Esophagus muscularis mucosa (tissue), 4 donors: ENCODE measurements at places on chromosomes 5 and 9. TPM values are rescaled to one million over a fixed set of nuclear protein-coding genes. Genes with fewer than 3 reads are reported as not detected.

The C8G gene
- not detected for total RNA-seq

The CORO2A gene
- 0.42 TPM for total RNA-seq

DNA sequence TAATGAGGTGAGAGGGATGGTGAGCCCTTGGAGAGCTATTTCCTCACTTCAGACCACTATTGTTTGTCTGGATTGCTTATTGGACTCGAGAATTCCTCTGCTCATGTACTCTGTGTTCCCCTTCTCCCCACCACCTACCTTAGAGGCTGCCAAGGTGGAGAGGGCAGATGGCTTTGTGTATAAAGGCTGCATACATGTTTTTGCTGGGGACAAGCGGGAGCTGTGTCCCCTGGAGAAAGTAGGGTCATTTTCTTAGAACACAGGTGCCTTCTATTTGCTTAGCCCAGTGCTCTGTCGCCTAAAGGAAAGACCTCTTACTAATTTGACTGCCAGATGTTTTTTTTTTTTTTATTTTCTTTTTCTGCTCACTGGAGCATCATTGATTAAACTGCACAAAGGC lies 29.7 kb downstream of the RASGRF2 start:
- DNase-seq: no peak

- no peak for DNase-seq
These were observed 17.0 kb upstream of the NTNG2 start for GRCh38 chr9:132144708-132145365.

DNA sequence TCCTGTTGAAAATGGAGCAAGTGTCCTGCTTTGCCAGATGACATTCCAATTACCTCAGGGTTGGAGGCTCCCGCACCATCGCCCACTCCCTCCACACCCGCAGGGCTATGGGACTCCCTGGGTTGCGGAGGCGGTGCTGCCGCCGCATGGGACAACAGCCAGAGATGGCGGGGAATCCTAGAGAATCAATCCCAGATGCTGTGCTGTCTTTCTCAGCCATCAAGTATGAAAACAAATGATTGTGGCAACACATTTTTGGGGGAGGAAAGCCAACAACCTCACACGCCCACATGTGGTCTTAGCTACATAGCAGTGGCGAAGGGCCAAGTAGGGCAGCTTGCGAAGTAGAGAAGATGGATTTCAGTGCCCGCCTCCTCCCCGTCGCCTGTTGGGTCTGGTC lies 46.7 kb downstream of the IL31RA start:
- DNase-seq: no peak

DNA sequence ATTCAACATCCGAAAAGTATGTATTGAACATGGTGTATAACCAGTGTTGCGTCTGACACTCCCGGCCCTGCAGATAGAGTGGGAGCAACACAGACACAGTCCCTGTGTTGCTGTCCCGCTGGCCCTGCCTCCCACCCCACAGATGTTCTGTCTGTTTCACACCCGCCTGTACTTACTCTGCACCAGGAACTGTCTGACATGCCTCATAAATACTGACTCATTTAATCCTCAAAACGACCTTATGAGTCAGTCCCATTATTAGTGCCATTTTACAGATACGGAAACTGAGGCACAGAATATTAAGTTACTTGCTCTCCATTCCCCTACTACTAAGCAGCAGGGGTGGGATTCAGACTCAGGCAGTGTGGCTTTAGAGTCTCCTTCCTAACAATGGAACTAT lies 109.8 kb upstream of the NFIL3 start:
- DNase-seq: no peak

The MSMP gene
- 1.3 TPM for total RNA-seq

DNA sequence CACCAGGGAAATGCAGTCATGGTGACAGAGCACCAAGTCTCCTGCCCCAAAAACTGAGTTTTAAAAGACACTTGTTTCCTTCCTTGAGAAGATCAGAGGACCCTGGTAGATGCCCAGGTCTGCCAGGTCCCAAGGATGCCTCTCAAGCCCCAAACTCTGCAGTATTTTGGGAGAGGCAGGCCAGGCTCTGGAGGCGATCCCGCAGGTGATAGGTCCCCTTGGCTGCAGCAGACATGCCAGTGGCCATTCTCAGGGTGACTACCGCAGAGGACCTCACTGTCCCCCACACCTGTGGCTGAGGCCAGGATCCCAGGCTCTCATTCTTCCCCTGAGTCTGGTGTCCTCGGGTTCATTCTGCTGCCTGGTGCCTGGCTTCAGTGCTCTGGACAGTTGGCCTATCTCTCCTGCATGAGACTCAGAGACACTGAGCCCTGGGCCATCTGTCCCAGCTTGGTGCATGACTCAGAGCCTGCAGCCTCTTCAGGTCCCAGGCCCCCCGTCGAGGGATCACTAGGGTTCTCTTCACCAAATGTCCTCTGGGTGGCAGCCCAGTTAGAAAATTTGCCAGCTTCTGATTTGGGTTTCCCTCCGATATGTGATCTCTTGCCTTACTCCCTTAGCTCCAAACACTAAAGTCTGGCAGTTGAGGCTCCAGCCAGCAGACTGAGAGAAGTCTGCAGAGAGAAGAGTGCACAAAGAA lies 59.7 kb upstream of the GARNL3 start:
- DNase-seq: no peak

The GRM6 gene
- total RNA-seq: not detected

- DNase-seq: no peak
These were observed 269.1 kb downstream of the NR2F1-AS1 start for GRCh38 chr5:93311881-93312280.

GRCh38 chr5:139543423-139543991 lies 17.6 kb upstream of the UBE2D2 start:
- DNase-seq: no peak

GRCh38 chr9:115650768-115651167 lies 502.8 kb upstream of the PAPPA start:
- no peak for DNase-seq

The GEMIN5 gene
- 17.8 TPM for total RNA-seq

The SLC36A2 gene
- total RNA-seq: not detected

- DNase-seq: no peak
These were observed 40.7 kb downstream of the TLR4 start for GRCh38 chr9:117744856-117745389.

- no peak for DNase-seq
These were observed 50.4 kb downstream of the POC5 start for GRCh38 chr5:75666801-75667200.

DNA sequence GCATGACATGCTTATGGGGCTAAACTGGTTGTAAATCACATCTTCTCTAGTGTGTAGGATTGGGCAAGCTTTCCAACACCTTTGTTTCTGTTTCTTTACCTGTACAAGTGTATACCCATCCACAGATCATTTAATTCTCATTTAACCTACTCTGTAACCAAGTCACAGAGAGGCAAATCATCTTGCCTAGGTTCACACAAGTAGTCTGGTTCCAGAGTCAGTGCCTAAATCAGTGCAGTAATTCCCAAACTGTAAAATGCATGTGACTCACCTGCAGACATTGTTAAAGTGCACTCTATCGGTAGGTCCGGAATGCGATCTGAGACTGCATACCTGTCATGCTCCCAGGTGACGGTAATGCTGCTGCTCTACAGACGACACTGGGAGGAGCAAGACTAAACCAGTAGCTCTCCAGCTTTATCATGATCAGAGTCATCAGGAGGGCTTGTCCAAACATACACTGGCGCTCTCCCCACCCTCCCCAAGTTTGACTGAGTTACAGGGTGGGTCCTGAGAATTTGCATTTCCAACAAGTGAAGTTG lies 107.9 kb upstream of the FREM1 start:
- no peak for DNase-seq

- DNase-seq: no peak
These were observed 797 bp downstream of the FAM78A start for GRCh38 chr9:131275332-131276093.

DNA sequence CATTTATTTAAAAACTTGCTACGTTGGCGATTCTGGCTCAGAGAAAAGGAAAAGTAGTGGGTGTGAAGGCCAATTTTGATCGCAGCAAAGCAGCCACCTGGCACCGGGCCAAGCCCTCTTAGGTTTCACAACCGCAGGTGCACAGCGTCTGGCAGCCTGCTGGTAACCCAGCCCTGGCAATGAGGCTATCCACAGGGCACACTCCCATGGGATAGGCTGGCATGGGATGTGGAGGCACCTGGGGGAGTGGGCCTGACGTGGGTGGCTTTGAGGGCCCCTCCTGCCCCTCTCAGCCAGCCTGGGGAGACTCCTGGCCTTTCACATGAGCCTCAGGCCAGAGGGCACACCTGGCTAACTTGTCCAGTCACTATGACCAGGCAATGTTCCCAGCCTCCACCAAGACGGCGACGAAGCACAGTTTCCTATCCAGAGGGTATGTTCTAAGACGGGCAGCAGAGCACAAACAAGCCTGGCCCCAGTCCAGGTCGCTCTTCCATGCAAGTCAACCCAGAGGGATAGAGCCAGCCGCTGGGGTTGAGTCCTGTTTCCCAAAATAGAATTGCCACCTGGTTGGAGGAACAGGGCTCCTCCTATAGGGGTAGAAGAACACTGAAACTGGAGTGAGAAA lies 19.0 kb downstream of the CMBL start:
- no peak for DNase-seq

GRCh38 chr9:123108976-123109375 lies 75.5 kb downstream of the GPR21 start:
- DNase-seq: no peak

GRCh38 chr9:1047591-1048230 lies 2.4 kb upstream of the DMRT2 start:
- DNase-seq: peak; percentile 90

DNA sequence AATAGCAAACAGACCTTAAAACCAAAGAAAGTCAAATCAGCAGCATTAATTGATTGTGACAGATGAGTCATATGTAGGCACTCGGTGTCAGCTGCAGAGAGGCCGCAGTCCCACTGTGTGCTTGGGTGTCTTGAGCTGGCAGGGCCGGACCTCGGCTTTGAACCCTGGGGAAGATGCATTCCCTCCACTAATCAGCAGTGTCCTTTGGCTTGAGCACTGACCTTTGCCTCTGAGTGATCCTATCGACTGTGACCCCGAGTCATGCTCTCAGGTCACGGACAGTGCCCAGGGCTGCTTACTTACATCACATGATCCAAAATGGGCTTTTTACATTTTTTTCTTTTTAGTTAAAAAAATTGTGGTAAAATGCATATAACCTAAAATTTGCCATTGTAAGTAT lies 188.7 kb downstream of the GADD45G start:
- DNase-seq: no peak

The TENT4A gene
- total RNA-seq: 21.9 TPM

DNA sequence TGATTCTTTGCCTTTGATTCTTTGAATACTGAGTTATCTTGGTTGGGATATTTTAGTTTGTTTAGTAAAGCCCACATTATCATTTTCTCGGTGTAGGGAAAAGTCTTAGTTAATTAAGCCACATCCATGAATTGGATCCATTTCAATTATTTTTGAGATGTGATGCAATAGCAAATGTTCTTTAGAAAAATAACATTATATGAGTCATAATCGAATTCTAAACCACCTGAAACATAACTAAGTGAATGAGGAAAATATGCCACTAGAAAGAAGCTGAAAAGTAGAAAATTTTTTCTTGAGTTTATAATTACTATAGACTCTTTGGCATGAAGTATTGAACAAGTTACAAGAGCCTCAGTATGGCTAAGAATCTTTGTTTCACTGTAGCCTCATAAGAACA lies 17.5 kb upstream of the CCDC192 start:
- DNase-seq: no peak

- DNase-seq: no peak
These were observed 78.6 kb downstream of the MRPS27 start for GRCh38 chr5:72241346-72242003.

The PCDHA9 gene
- under 0.01 TPM for total RNA-seq

DNA sequence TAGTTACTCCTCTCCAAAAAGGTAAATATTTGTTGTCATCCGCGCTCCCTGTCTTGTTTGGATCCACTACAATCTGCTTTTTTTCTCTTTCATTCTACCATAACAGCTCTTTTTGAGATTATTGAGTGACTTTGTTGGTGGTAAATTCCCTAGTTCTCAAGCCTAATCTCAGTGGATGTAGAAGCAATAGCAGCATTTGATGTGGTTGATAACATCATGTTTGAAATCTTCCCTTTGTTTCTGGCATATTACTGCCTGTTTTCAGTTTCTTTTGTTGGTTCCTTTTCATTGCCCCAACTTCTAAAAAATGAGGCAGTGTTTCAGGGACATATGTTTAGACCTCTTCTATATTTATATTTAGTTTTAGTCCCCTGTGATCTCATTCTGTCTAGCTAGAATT lies 8.9 kb downstream of the CDC42SE2 start:
- DNase-seq: no peak

The RAB3C gene
- 7.1 TPM for total RNA-seq

The SPATA31D4 gene
- total RNA-seq: not detected

DNA sequence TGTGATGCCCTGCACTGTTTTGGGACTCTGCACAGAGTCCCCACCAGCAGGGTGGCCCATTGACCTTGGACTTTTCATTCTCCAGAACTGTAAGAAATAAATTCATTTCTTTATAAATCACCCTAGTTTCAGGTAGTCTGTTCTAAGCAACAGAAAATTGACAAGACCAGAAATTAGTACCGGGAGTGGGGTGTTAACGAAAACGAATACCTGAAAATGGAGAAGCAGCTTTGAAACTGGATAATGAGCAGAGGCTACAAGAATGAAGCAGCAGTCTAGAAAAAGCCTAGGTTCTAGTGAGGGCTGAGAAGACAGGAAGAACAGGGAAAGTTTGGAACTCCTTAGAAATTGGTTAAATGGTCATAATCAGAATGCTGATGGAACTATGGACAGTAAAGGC lies 2.1 kb upstream of the MCC start:
- no peak for DNase-seq

DNA sequence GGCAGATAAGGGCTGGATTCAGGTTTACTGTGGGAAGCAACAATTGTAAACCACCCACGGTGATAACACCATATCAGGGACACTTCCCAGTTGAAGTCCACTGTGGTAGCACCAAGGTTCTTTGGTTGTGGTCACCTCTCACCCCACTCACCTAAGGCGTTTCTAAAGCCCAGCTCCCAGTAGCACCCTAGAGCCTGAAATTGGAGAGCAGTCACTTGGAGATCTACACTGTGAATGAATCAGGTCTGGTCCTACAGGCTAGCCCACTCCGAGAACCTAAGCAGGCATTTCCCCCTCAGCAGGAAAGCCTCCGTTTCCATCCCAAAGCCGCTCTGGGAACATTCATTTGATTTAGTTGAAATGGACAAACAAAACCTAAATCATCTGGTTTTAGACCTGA lies 191.3 kb downstream of the TTC39B start:
- no peak for DNase-seq

- no peak for DNase-seq
These were observed 10.4 kb upstream of the ANKRD33B start for GRCh38 chr5:10553476-10553875.

The PLAC8L1 gene
- total RNA-seq: not detected

DNA sequence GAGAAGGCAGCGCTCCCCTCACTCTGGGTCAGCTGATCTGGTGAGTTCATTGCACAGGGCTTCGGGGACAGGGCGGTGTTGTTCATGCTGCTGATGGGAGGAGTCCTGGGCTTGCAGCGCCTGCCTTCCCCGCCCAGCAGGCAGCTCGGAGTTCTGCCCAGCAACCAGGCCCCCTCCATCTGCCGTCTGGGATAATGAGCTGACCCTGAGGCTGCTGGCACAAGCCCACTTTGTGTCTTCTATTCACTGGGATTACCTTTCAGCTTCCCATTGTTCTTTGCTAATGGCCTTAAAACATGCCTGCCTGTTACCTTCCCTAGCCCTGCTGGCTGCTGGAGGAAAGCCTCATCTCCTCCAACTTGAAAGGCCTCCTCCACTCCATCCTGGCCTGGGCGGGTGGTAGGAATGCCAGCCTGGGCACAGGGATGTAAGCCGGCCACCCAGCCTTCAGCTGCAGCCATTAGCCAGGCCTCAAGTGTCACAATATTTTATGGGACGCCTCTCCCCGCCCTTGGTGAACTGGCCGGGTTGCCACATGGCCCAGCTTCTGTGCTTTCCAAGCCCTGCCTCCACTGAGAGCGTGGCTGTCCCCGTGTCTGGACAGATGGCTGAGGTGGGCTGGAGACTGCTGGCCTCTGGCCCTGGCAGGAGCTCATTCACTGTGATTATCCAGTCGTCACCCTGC lies 70.4 kb downstream of the GADD45G start:
- no peak for DNase-seq
